ENCODE measurements at places on chromosomes 16 and 17.

- no peak for DNase-seq
Observed at GRCh38 chr16:27558434-27558833, 8.5 kb downstream of the KATNIP start.

- no peak for DNase-seq
Observed at GRCh38 chr16:28011971-28012445, 51.5 kb downstream of the GSG1L start.

DNA sequence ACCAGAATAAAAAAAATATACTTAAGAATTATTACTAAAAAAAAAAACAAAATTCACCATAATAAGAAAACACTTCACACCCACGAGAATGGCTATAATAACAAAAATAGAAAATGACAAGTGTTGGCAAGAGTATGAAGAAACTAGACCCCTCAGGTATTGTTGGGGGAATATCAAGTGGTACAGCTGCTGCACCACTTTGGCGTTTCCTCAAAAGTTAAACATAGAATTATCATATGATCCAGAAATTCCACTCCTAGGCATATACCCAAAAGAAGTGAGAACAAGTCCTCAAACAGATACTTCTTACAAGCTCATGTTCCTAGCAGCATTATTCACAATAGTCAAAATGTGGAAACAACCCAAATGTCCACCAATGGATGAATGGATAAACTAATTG is 26.3 kb downstream of the AMFR start:
- DNase-seq, result no peak

- no peak for DNase-seq
Observed at GRCh38 chr16:48113001-48113400, 42.8 kb downstream of the ABCC12 start.

GRCh38 chr17:7889166-7889955 is 772 bp downstream of the CHD3 start:
- peak; percentile 40 for DNase-seq

DNA sequence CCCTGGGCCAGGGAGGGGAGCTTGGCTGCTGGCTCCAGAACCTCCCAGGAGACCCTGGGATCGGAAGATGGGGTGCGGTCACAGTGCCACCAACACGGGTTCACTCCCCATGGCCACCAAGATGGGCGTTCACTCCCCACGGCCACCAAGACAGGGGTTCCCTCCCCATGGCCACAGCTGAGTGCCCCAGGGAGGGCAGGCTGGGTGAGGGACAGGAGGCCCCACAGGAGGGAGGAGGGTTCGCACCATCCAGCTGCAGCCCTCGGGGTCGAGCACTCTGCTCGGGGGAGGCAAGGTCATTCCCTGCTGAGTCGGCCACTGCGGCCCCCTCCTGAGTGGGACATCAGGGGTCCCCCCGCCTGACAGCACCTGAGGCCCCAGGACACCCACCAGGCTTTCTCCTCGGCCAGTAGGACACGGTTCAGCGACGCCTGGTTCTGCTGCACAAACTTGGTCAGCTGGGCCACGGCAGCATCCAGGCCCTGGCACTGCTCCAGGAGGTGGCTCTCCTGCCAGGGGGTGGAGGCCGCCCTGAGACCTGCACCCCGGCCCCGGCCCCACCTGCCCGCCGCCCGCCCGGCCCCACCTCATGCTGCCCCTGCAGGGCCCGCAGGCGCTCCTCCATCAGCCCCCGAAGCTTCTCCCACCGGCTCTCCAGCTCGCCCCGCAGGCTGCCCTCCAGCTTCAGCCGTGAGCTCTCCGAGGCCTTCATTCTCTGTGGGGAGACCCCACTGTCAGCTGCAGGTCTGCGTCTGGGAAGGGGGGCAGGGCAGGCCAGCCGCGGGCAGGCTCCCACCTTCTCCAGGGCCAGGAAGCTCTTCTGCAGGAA is 5.9 kb downstream of the CCDC154 start:
- DNase-seq, result no peak

DNA sequence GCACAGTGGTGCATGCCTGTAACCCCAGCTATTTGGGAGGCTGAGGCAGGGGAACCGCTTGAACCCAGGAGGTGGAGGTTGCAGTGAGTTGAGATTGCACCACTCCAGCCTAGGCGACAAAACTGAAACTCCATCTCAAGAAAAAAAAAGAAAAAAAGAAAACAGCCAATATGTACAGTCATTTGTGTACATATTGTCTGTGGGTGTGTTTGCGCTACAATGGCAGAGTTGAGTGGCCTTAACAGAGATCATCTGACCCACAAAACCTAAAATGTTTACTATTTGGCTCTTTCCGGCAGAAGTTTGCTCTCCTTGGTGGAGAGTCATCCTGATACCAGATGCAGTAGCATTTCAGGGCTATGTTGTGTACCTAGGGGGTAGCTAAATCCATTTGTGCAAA is 57.9 kb downstream of the ARSG start:
- no peak for DNase-seq

- DNase-seq, result no peak
Observed at GRCh38 chr16:66026211-66026610, 340.3 kb upstream of the CDH5 start.

DNA sequence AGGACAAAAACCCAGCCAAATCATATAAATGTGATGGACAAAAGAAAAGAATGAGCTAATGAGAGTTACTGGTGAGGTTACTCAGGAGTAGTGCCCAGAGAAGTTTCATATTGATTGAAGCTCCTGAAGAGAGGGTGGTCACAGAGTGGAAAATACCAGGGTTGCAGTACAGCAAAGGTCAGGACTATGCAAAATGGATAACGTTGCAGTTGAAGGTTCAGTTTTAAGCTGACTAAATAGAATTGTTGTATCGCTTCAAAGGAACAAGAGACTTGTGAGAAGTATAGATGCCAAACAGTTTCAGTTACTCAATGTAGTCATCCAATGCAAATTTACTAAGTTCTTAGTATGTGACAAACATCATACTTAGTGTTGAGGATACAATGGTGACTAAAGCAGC is 47.1 kb downstream of the ABCA8 start:
- no peak for DNase-seq

DNA sequence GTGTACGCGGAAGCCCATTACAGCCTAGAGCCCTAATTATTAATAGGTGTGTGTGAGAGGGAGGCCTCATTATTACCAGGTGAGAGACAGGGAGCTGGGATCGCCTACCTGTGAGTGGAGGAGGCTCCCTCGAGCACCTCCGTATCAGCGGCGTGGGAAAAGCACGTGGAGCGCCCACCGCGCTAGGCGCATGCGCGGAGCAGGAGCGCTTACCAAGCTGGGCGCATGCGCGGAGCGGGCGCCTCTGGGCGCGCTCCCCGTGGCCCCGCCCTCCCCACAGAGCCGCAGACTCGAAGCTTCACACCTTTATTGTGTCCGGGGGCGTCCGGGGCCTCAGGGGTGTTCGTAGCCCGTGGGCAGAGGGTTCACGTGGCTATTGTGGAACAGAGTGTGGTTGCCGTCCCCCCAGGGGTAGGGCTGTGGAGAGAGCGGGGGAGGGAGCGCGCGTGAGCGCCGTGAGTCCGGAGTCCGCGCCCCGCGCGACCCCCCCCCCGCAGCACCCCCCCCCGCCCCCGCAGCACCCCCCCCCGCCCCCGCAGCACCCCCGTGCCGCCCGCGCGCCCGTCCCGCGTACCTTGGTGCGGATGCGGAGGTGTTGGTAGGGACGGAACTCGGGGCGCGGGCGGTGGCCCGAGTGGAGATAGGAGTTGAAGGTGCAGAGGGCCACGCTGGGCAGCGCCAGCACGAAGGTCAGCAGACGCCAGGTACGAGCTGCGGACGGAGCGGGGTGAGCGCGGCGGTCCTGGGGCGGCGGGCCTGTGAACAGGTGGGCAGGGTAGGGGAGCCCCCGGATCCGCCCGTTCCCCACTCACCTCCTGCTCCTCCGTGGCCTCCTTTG is 500 bp downstream of the COX6A2 start:
- no peak for DNase-seq

GRCh38 chr17:10226930-10227695 is 28.7 kb upstream of the GAS7 start:
- no peak for DNase-seq

- DNase-seq, result no peak
Observed at GRCh38 chr17:66451188-66452149, 149.1 kb downstream of the PRKCA start.

GRCh38 chr17:45366691-45367090 is 49.9 kb upstream of the MAP3K14 start:
- no peak for DNase-seq

GRCh38 chr17:76368545-76368944 is 14.8 kb upstream of the PRPSAP1 start:
- DNase-seq, result peak; percentile 44

- DNase-seq, result peak; percentile 67
Observed at GRCh38 chr16:75653922-75654321, 6.3 kb downstream of the TERF2IP start.

- no peak for DNase-seq
Observed at GRCh38 chr17:75051941-75052340, 4.9 kb downstream of the KCTD2 start.

GRCh38 chr17:38448208-38448771 is 20.0 kb downstream of the ARHGAP23 start:
- no peak for DNase-seq

DNA sequence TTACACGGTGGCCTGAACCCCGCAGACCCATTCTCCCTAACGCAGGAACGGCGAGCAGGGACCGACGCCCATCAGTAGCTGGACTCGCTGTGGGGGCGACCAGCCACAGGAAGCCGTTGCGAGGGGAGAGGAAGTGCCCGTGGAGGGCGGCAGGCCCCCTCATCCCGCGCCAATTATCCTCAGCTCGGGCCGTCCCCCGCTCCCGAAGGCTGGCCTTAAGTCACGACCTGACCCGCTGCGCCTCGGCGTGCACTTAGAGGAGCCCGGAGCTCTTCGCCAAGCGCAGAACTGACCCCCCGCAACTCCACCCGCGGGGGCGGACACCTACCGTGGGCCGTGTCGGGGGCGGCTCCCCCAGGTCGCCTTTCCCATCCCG is 401 bp downstream of the ARL16 start:
- no peak for DNase-seq

- no peak for DNase-seq
Observed at GRCh38 chr17:17576772-17577234, 14.7 kb downstream of the PEMT start.

DNA sequence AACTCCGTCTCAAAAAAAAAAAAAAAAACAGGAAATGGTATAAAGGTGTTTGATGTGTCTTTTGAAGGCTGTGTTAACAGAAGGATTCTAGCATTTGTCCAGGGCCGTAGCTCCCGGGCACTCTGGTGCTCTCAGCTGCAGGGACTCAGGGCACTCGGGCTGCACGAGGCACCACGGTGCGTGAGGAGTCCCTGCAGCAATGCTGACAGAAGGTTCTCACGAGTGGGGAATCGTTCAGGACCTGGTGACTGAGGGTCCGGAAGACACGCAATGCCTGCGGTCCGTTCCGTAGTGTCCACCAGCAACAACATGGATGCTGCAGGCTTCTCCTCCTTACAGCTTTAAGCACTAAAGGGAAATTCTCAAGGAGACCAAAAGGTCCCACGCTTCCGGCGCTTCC is 12.6 kb upstream of the FAAP100 start:
- no peak for DNase-seq

- DNase-seq, result peak; percentile 7
Observed at GRCh38 chr16:65274566-65274965, 152.7 kb upstream of the CDH11 start.

GRCh38 chr16:12906765-12907516 is 5.5 kb downstream of the SHISA9 start:
- DNase-seq, result no peak

DNA sequence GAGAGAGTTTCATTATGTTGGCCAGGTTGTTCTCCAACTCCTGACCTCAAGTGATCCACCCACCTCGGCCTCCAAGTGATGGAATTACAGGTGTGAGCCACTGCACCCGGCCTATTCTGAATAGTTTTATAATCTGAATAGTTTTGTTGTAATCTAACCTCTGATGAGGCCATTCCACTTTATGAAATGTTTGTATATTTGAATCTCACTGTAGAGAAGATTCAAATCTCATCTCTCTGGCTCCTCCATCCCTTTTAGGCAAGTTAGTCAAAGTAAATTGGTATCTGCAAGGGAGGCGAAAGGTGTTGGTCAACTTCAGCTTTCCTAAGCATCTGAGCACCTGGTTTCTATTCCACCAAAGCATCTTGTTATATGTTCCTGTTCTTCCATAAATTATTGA is 131.2 kb downstream of the BRIP1 start:
- no peak for DNase-seq

- DNase-seq, result no peak
Observed at GRCh38 chr17:8708025-8708461, 36.6 kb downstream of the CCDC42 start.

- DNase-seq, result no peak
Observed at GRCh38 chr17:40926341-40926740, 11.1 kb downstream of the KRT23 start.

DNA sequence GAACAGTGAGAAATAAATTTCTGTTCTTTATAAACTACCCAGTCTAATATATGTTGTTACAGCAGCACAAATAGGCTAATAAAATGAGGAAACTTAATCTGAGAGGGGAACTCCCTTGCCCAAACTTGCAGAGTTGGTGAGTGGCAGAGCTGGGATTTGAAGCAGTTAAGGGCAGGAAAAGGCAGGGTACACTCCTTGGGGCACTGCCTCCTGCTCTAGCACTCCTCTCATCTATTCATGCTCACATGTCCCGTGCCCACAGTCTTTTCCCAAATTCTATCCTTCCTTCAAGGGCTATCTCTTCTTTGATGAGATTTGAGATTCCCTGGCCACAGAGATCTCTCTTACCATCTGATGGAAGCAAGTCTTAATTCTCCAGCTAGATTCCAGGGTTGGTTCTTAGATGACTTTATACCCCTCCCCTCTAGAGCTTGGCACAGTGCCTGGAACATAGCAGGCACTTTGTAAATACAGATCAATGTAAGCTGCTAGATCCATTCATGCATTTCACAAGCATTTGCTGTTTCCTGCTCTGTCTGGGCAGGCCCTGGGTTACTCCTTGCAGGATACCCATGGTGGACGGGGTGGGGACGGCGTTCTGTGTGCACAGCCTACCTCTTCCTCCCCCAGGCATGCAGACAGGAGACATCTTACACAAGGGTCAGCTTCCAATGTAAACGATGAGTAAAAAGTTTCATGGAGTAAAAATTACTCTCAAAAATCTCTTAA is 39.2 kb upstream of the ABCC12 start:
- no peak for DNase-seq

DNA sequence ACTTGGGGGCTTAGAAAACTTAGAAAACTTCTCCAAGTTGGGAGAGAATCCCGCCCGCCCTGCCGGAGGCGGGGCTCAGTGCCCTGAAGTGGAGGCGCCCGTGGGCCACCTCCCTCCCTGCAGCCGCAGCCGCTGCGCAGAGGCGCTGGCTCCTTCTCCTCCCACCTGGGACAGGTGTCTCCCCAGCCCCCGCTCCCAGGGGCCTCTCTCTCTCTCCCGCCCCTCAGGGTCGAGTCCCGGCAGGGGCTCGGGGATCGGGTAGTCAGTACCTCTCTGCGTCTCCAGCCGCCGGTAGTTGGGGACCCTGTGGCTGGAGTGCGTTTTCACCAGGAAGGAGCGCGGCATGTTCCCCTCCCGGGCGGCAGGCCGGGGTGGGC is 257 bp downstream of the SNAI3 start:
- no peak for DNase-seq

- no peak for DNase-seq
Observed at GRCh38 chr17:9002606-9003354, 18.5 kb upstream of the NTN1 start.

GRCh38 chr16:52557236-52557635 is 10.3 kb upstream of the TOX3 start:
- DNase-seq, result no peak
